ENCODE measurements at places on chromosomes 13 and 19.

DNA sequence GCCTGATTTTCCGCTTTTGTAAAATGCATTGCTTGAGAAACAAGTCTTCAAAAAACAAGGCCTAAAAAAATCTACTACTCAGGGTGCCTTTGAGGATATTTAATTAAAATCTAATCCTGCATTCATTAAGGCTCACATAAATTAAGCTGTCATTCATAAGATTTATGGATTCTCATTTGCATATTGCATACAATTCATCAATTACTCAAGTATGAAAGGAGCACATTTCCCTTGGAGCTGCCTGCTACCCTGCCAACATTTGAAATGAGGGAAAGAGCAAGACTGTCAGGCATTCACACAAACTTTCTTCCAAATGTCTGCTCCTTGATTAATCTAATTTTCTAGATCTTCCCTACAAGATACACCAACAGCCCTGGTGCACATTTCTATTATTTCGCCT is 140.0 kb downstream of the DACH1 start:
- no peak for DNase-seq

- no peak for DNase-seq
These were observed 117.3 kb downstream of the KDM4B start for GRCh38 chr19:5086230-5086629.

GRCh38 chr13:101706651-101707050 is 254.2 kb downstream of the ITGBL1 start:
- DNase-seq = no peak

DNA sequence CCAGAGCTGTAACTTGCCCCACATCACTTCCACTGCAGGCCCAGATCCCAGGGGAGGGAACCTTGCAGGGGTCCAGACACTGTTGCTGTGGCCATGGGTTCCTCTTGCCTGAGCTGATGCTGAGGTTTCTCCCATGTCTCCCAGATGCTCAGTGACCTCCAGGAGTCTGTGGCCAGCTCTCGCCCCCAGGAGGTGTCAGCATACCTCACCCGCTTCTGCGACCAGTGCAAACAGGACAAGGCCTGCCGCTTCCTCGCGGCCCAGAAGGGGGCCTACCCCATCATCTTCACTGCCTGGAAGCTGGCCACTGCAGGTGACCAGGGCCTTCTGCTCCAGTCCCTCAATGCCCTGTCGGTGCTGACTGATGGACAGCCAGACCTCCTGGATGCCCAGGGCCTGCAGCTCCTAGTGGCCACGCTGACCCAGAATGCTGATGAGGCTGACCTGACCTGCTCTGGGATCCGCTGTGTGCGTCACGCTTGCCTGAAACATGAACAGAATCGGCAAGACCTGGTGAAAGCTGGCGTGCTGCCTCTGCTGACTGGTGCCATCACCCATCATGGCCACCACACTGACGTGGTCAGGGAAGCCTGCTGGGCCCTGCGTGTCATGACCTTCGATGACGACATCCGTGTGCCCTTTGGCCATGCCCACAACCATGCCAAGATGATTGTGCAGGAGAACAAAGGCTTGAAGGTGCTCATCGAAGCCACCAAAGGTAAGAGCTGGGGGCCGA is 12.1 kb upstream of the SLC25A42 start:
- DNase-seq = no peak

GRCh38 chr19:47511128-47511517 is 3.7 kb downstream of the NAPA start:
- no peak for DNase-seq

DNA sequence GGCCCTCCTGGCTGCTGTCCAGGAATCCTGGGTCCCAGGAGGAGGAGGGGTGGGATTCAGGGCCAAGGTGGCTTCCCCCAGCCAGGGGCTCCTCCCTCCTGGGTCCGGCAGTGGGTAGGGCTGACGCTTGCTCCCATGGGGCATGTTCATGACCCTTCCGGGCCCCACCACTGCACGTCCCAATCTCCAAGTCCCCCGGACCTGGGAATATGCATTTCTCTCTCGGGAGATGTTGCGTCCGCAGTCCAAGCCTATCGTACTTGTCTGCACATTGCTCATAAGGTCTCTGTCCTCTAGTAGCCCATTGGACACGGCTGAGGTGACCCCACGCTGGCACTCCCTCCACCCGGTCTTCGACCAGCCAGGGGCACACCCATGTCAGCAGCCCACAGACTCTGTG is 192.3 kb downstream of the TEX29 start:
- no peak for DNase-seq

DNA sequence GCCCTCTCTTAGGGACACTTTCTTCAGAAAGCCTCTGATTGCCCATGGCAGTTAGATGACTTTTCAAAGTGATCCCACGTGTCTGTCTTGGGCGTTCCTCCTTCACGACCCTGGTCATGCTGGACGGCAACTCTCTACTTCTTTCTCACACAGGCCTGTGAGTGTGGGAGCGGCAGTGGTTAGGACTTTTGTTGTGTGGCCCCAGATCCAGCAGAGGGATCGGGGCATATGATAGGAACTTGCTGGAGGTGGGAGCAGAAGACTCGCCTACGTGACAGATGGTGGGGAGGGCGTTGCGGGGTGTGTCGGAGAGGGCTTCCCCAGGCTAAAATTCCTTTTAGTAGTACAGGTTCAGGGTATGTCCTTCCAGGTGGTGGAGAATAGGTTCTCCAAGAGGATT is 289.5 kb upstream of the MAB21L1 start:
- DNase-seq = no peak

- no peak for DNase-seq
These were observed 591.5 kb upstream of the PCDH9 start for GRCh38 chr13:67821606-67822005.

- no peak for DNase-seq
These were observed 12.9 kb downstream of the GZMM start for GRCh38 chr19:556611-557382.

GRCh38 chr13:33612641-33613638 is 205.0 kb upstream of the RFC3 start:
- no peak for DNase-seq

DNA sequence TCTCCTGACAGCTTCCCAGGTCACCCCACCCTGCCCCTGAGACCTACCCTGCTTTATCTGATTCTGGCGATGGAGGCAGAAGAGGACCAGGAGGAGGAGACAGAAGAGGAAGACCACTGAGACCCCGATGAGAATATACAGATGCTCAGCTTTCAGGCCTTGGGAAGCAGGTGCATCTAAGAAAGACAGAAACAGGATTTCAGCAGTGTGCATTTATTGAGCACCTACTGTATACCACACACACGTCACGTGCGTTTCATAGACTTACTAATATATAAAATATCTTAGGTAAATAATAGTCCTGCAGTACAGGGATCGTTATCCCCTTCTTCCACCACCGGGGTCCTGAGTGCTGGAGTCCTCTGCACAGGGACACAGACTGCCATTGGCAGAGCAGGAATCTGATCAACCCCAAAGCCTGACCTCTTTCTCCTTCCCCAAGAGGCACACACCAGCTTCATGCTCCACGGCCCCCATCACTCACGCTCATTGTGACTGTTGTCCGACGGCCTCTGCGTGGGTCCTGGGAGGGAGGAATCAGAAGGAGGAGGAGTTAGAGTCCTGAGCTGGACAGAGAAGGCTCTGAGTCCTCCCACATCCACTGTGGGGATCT is 8.2 kb downstream of the LAIR1 start:
- DNase-seq = no peak

DNA sequence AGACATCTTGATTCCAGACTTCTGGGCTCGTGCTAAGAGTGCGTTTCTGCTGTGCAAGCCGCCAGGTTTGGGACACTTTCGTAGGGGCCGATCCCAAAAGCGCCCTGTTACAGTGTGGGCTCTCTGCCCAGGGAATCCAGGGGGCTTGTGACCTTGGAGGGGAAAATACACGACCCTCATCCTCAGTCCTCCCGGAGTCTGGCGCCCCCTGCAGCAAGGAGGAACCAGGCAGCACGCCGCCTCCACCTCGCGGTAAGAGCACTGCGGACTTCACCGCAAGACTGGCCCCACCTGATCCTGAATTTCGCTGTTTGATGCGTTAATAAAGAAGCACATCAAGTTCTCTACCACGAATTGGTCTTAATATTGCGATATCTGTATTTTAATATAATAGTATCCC is 5.2 kb downstream of the POLRMT start:
- no peak for DNase-seq

GRCh38 chr19:1356508-1356865 is 27.2 kb upstream of the NDUFS7 start:
- no peak for DNase-seq

GRCh38 chr13:113158946-113159345 is 498 bp downstream of the PROZ start:
- no peak for DNase-seq

DNA sequence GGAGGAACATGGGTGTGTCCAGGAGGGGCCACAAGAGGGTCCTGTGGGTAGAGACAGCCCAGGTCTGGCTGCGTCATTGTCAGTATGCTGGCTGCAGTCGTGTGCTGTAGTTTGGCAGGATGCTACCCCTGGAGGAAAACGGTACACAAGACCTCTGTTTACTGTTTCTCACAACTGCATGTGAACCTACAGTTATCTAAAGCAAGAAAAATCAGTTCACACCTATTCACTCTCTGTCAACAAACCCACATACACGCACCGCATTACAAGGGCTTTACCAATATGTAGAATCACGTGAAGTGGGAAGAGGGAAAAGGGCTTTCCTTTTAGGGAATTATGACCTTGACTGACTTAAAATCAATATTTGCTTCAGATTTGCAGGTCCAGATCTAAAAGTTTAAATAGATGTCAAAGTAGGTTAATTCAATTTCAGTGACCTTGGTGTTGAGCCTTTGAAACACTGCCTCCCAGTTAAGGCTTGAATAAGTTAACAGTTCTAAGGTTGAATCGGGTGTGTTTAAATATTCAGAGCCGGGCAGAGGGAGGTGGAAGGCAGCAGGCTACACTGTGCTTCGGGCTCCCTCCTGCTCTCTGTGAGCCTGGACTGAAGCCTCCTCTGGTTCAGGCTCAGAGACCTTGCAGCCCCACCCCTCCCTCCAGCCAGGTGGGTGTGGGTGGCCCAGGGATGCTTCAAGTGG is 17.2 kb upstream of the MCF2L start:
- DNase-seq = no peak

GRCh38 chr13:28564030-28564429 is 69.1 kb upstream of the FLT1 start:
- DNase-seq = no peak

DNA sequence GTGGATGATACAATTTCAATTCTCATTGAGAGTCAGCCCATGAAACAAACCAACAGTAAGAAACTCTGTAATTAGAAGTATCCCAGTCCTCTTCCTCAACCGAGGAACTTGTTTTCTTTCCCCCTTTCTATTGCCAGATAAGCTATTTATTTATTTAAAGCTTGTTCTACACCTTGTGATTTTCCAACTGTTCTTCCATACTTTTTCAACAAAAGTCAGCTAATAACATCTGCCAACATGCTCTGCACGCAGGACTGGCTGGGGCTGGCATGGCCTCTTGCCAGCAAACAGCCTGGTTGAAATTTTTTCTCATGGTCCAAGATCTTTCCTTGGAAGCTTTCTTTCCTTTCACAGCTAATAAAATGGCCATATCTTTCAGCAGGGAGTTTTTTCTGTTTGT is 2.9 kb upstream of the IRS2 start:
- no peak for DNase-seq

DNA sequence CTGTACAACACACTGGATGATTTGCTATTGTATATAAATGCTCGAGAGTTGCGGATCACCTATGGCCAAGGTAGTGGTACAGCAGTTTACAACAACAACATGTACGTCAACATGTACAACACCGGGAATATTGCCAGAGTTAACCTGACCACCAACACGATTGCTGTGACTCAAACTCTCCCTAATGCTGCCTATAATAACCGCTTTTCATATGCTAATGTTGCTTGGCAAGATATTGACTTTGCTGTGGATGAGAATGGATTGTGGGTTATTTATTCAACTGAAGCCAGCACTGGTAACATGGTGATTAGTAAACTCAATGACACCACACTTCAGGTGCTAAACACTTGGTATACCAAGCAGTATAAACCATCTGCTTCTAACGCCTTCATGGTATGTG is 21.5 kb downstream of the OLFM4 start:
- no peak for DNase-seq

- DNase-seq = no peak
These were observed 249.6 kb downstream of the OXGR1 start for GRCh38 chr13:96744367-96745331.

DNA sequence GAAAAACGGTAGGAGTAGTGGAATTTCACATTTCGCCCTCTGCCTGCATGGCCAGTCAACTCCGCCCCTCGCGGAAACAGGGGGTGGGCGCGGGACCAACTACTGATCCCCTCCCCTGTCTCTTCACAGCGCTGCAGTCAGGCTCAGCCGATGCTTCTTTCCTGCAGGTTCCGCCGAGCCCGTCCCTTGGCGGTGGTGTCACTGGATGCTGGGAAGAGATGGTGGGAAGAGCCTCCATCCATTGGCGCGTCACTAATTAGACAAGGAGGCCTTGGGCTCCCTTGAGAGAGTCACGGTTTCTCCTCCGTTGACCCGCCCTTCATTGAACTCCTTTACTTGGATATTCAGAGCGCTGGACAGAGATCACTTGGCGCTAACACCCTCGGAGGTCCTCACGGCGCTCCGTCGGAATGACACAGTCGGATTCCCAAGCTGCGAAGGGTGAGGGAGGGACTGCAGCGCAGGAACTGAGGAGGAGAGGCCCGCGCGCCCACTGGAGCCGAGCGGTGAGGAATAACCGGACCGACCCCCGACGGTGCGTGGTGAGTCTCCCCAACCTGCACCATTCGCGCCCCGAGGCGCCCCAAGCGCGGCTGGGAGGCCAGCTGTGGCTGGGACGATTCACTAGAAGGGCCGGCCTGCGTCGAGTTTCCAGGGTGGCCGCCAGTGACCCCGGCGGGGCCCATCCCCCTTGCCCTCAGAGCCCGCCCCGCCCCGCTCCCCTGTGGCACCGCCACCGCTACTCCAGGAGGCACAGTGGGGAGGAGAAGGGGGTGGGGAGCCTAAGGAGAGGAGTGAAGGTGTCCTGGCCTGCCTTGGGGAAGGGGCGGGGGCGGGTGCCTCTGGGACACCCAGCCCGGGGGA is 11.2 kb upstream of the CEACAM21 start:
- no peak for DNase-seq

DNA sequence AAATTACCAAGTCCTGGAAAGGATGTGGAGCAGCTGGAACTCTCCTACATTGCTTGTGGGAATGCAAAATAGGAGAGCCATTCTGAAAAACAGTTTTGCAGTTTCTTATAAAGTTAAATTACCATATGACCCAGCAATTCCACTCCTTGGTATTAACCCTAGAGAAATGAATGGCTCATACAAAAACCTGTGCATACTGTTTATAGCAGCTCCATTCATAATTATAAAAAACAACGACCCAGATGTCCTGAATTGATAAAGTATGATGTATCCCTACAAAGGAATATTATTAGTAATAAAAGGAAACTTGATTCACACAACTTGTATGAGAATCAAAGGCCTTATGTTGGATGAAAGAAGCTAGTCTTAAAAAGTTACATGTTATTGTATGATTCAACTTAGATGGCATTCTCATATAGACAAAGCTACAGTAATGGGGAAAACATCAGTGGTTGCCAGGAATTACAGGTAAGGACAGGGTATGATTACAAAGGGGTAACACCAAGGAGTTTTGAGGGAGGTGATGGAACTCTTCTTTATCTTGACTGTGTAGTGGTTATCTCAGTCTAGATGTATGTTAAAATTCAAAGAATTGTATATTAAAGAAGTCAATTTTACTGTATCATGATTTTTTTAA is 35.4 kb downstream of the GPR180 start:
- no peak for DNase-seq
